ENCODE measurements at places on chromosomes 12 and 14.

DNA sequence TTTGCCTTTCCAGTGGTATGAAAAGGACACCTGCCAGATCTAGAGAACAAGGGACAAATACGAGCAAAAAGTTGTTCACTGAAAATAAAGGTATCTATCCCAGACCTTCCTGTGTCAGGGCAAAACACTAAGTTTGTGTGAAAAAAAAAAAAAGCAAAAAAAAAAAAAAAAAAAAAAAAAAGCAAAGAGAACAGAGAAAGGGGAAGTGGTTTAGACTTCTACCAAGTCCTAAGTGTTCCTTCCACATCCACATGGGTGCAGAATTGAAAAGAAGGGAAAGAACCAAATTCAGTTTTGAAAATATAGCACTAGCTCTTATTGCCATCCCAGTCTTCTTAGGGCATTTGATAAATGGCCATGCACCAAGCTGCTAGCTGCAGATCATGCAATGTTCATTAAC is 41.7 kb downstream of the ZCRB1 start:
- no peak for DNase-seq

DNA sequence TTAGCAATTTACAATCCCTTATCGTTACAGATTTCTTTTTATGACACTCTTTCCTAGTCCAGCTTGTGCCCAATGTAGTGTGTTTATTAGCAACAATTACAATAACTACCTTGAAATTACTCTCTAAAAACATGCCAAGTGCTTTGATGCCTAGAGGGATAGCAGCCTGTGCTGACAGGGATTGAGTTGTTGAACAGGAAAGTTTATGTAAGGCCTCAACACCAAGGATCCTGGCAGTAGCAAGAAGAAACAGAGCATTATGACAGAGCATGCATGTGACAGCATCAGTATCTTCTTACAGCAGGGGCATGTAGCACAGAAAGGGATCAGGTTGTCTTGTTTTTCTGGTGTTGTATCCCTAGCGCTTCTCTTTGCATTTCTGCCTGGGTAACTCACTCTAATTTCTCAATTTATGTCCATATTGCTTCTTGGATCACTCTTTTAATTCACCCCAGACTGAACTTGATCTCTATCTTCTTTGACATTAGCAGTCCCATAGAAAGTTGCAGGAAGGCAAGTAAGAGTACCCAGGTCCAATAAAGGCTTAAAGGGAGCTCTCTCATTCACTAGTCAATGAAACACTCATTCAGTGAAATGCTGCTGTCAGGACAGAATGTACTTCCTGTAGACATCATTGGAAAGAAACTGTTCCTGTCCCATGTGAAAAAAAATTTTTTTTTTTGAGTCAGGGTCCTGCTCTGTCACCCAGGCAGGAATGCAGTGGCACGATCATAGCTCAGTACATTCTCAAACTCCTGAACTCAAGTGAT is 220.0 kb upstream of the GRIP1 start:
- DNase-seq = no peak

DNA sequence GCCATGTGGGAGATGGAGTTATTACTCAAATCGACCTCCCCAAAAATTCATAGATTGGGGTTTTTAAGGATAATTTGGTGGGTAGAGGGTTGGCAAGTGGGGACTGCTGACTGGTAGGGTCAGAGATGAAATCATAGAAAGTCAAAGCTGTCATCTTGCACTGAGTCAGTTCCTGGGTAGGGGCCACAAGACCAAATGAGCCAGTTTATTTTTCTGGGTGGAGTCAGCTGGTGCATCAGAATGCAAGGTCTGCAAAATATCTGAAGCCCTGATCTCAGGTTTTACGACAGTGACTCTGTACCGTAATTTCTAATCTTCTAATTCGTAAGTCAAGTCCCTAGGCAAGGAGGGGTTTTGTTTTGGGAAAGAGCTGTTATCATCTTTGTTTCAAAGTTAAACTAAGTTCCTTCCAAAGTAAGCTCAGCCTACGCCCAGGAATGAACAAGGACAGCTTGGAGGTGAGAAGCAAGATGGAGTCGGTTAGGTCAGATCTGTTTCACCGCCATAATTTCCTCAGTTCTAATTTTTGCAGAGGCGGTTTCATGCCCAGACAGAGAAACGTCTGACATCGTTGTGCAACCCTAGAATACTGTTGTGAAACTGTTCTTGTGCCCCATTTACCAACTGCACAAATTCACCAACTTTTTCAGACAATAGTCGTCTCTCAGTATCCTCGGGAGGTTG is 104.5 kb upstream of the SFSWAP start:
- no peak for DNase-seq

DNA sequence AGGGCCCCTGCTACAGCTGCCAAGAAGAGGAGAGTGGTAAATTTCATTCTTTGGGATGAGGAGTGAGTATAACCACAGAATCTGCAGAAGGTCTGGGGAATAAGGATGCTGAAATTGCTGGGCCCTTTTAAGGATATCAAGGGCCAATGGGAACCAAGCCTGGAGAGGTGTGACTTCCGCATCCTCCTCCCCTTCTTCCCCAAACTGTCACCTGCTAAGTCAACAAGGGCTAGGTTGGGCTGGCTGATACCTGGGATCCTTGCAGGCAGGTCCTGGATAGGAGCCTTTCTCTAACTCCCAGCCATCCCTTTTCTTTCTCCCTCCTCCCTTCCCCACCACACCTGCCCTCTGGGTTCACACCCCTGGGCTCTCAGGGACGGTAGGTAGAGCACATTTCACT is at the start of gene LACRT:
LACRT (minus strand) TSS at position 101 of the 400 bp plus-strand sequence; CDS start at position 47, 54 bp downstream.
- DNase-seq = no peak

- DNase-seq = no peak
Observed at GRCh38 chr14:69137843-69138535, 14.9 kb downstream of the DCAF5 start.

DNA sequence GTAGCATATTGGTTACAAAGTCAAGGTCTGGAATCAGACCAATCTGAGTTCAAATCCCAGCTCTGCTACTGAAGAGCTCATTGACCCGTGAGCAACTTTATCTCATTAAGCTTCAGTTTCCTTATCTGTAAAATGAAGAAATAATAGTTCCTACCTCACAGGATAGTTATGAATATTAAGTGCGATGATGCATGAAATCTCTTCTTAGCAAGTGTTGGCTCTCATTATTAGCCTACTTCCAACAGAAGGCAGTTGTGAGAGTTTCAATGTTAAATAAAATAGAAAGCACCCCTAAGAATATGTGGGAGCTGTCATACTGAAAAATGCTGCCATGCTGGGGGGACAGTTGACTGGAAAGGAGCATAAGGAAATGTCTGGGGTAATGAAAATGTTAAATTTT is 39.0 kb upstream of the ITPR2 start:
- no peak for DNase-seq

- no peak for DNase-seq
Observed at GRCh38 chr12:76863005-76863670, 15.7 kb downstream of the CSRP2 start.

DNA sequence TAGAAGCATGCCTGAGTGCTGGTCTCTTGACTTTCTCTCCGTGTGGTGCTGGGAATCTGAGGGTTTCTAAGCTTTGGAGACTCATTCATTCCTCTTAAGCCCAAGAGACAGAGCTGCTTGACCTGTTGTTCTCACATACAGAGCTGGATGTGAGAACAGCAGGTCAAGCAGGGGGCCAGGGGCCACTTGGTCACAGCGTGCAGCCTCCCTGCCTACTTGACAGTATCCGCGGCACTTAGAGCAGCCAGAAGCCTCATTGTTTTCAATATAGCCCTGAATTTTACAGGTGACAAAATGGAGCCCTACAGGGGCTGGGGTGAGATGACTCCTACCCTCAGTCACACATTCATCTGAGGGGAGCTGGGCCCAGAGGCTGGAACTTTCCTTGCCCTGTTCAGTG is 88.9 kb downstream of the ESRRB start:
- DNase-seq = no peak

DNA sequence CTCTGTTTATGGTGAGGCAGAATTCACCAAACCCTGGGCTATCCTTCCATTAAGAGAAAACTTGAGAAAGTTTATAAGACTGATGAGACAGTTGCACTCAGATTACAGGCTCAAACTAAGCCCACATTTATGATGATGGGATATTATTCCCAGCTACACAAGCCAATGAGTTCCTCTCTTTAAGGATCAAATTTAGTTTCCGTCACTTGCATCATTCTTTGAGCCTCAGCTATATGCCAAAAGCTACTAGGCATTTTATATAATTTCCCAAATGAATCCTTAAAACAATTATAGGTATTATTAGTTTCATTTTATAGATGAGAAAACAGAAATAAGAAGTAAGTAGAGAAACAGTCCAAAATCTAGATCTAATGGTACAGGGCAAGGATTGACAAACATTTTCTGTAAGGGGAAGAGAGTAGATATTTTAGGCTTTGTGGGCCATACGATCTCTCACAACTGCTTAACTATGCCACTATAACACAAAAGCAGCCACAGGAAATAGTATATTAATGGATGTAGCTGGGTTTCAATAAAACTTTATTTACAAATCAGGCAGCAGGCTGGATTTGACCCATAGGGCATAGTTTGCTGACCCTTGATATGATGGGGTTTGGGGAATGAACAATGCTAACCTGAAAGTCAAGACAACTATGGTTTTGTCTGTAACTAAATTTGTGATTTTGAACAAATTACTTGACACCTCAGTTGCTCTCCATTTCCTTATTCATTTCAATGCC is 91.8 kb upstream of the PLXNC1 start:
- no peak for DNase-seq

DNA sequence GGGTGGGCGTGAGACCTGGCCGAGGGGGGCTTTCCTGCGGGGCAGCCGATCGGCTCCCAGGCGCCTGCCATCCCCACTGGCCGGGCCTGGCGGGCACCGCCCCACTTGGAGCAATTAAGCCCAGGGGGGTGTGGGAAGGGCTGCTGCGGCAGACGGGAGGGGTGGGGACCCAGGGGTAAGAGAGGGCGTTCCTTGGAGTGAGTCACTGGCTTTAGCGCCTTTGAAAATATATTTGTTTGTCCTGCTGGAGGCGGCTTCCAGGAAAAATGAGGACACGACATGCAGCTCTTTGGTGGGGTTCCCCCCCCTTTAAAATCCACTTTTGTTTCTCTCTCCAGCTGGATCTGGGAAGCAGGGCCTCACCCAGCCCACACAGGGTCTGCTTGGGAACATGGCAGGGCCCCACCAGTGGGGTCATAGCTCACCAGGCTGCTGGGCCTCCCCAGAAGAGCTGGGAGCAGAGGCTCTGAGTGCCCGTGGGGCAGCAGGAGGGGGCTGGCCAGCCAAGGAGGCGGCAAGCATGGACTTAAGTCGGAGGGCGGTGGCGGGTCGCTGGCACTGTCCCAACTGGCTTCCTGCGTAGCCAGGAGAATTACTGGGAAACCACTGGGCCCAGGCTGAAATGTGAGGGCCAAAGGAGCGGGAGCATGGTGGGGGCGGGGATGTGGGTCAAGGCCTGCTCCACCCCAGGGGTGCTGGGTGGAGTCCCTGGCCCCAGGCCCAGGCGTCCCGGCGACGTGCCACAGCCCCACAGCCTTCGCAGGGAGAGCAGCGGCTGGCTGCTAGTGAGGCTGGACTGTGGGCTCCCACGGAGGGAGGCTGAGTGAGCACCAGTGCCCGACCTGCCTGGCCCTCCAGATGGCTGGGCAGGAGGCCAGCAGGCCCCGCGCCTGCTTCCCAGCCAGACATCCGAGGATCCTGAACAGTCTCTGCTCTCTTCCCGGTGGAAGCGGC is 128.0 kb downstream of the RFLNA start:
- DNase-seq = no peak

GRCh38 chr14:78885884-78886283 is 715.7 kb downstream of the NRXN3 start:
- no peak for DNase-seq

GRCh38 chr14:72254937-72255472 is 322.8 kb downstream of the RGS6 start:
- DNase-seq = no peak

DNA sequence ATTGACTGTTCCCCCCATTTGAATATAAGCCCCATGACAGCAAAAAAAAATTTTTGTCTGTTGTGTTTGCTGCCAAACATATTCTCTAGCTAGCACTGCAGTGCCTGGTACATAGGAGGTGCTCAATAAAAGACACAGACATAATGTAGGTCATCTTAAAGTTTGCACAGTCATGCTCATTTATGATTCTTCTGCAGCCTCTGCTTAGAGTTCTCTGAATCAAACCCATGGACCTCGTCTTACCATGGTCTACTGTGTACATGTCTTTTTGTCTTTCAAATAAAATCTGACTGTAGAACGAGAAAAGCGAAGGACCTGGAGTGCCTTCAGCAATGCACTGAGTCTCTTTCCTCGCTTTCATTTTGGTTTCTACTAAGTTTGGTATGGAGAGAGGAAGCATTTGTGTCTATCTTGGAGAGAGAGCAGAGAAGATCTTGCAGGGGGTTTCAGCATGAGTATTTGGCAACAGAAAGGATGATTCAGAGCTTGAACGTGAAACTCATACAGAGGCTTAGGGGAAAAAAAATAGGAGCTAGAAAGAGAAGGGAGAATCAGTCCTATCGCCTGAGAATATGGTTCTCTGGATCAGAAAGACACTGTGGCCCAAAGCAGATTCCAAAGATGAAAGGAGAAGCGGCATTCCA is 38.8 kb upstream of the TMCC3 start:
- no peak for DNase-seq

DNA sequence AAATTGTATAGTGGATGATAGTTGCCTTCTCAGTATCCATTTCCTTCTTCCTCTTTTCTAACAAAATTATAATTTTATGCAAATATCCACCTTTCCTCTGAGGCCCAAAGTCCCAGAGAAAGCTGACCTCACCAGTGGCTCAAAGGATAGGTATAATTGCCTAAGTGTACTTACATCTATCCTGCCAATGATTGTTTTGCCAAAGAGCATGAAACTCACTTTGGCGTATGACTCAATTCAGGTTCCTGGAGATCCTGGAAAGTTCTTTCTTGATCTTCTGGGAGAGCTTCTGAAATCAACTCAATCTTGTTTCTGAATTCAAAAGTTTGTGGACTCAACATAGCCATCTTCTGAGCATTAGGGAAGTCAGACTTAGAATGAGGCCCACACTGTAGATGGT is 10.5 kb upstream of the RBM25 start:
- no peak for DNase-seq

DNA sequence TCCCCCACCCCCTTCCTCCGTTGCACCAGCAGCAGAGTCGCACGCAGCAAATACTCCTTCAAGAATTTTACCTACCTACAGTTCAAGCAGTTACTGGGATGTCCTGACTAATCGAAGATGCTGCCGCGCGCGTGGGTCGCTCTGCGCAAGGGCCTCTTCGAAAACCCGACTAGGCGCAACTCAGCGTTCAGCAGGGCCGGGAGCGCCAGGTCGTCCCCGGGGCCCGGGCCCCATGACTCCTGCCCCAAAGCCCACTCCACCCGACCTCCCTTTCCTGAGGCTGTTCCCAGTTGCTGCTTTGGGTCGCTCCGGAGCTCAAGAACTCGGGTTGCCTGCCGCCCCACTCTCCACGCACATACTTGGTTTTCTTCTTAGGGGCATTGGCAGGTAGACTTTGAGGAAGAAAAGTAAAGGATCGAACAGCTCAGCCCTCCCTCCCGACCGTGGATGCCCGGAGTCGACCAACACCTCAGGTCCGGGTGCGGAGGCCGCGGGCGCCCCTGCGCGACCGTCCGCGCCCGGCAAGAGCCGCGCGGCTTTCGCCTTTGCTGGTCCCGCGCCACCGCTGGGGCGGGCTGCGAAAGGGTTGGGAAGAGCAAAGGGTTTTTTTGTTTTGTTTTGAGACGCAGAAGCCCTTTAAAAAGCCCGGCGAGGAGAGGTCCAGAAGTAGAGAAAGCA is 1.9 kb downstream of the BMP4 start:
- DNase-seq = no peak

- no peak for DNase-seq
Observed at GRCh38 chr12:80807640-80808288, 91.1 kb downstream of the MYF5 start.
